Activated CD4-positive, CD25-positive, alpha-beta regulatory T cell treated with anti-CD3 and anti-CD28 coated beads, Interleukin-2, amount 50 U/mL, for 16 hours (primary cell): ENCODE measurements at places on chromosomes 5 and 9.

DNA sequence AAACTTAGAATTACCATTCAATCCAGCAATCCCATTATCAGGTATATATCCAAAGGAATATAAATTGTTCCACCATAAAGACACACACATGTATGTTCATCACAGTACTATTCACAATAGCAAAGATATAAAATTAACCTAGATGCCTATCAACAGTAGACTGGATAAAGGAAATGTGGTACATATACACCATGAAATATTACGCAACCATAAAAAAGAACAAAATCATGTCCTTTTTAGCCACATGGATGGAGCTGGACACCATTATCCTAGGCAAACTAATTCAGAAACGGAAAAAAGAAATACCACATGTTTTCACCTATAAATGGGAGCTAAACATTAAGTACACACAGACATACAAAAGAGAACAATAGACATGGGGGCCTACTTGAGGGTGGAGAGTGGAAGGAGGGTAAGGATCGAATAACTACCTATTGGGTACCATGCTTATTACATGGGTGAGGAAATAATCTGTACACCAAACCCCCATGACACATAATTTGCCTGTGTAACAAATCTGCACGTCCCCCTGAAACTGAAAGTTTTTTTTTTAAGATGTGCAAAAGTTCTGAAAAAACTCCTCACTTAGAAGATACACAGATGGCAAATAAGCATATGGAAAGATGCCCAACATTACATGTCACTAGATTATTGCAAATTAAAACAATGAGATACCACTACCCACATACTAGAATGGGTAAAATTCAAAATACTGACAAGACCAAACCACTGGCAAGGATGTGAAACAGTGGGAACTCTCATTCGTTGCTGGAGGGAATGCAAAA, 313.0 kb upstream of the CD180 start:
- DNase-seq: no peak

DNA sequence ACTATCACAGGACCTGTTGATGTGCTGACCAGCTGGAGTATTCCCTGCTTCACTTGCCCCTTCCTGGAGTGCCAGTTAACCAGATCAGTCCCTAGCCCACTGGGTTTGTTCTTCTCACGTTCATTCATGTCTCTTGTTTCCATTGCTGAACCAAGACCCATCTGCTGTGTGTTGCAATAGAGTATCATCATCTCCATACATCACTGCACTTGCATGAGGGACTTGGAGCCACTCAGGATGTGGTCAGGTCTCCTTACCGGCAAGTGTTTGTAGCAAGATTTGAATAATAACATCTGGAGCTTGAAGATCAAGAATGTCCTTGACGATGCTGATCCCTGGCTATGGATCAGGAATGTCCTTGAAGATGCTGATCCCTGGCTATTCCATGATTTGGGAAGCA, 358.6 kb downstream of the IRX1 start:
- no peak for DNase-seq

- no peak for DNase-seq
These were observed 790.1 kb downstream of the TLE1 start for GRCh38 chr9:80899208-80899607.

DNA sequence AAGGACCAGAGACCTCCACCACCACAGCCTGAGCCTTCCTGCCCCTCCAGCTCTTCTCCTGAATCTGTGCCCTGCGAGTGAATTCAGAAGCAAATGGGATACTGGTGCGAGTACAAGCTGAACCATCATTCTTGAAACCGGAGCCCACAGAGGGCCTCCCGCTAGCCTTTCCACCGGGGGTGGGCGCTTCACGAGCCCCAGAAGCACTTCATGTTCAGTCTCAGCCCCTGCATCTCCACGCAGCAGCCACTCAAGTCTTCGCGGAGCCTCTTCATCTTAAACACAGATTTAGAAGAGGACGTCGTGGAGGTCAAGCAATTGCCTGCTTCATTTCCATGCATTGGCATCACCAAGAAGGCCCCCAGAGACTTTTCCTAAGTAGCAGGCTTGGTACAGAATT, 26.0 kb upstream of the OLFM1 start:
- DNase-seq: no peak

- DNase-seq: no peak
These were observed 20.4 kb upstream of the CEP72 start for GRCh38 chr5:591746-592145.

DNA sequence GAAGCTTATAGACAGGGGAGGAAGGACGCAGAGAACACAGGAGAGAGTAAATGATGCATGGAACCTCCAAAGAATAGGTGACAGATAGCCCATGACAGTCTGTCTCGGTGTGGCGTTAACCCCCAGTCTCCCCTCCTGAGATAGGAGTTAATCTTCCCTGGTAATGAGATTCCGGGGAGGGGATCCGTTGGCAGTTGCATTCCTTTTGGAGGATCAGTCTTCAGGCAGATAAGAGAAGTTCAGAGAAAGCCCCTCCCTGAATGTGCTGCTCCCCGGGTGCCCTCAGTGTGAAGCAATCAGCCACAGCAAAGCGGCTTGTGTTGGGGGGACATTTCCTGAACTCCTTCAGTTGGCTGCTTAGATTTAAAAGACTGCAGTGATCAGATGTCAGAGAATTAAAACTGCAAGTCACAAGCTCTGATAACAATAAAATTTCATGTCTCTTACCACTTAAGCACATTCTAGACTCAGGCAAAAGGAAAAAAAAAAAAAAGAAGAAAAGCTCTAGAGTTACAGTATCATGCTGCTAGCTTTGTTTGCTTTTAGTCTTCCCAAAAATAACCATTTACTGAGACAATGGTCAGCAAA, 121.1 kb downstream of the EGFLAM start:
- DNase-seq: no peak

- DNase-seq: no peak
These were observed 297.7 kb upstream of the CD180 start for GRCh38 chr5:67494186-67494855.

DNA sequence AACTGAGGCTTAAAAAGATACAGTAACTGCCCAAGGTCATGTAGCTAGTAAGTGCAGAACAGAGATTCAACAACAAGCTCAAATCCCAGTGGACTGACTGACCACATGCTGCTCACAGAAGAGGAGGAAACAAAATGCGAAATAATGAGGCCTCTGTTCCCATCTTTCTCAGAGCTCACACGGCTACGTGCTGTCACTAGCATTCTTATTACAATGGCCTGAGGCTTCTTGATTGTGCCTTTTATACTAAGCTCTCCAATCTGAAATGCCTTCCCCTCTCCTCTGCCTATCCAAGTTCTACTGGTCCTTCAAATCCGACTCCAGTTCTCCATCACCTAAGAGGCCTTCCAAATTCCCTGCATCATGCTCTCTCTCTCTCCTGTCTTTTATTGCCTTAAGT, 26.0 kb downstream of the SGTB start:
- no peak for DNase-seq

GRCh38 chr9:7935681-7936080, 136.1 kb upstream of the DMAC1 start:
- no peak for DNase-seq

DNA sequence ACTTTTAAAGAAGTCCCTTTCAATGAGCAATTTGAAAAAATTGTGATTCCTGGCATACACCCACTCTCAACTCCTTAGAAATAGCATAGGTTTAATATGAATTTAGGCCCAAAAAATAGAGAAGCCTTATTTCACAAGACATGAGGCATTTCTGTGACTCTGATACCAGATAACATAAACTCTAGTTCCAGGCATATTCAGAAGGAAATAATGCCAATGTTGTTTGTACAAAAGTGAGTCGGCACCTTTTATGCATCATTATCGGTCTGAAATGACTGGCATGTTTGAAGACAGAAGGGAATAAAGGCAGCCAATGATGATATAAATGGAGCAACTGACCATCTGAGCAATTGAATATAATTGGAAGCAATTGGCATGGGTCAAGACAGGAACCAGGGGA, 19.4 kb upstream of the RECK start:
- no peak for DNase-seq

- no peak for DNase-seq
These were observed 140.6 kb upstream of the PRLR start for GRCh38 chr5:35370871-35371270.

- DNase-seq: no peak
These were observed 78.9 kb downstream of the APBA1 start for GRCh38 chr9:69593301-69593700.

- DNase-seq: no peak
These were observed 8.9 kb downstream of the MTRR start for GRCh38 chr5:7877851-7878250.

- no peak for DNase-seq
These were observed 262.8 kb downstream of the PAPPA start for GRCh38 chr9:116416421-116416820.
